ENCODE measurements at places on chromosomes 3 and 15.

GRCh38 chr3:128879991-128880390, 571 bp downstream of the ACAD9 start:
- no peak for DNase-seq

GRCh38 chr15:74398183-74398582, 30.7 kb upstream of the CYP11A1 start:
- no peak for DNase-seq

GRCh38 chr3:13107661-13108060, 34.4 kb upstream of the IQSEC1 start:
- no peak for DNase-seq

DNA sequence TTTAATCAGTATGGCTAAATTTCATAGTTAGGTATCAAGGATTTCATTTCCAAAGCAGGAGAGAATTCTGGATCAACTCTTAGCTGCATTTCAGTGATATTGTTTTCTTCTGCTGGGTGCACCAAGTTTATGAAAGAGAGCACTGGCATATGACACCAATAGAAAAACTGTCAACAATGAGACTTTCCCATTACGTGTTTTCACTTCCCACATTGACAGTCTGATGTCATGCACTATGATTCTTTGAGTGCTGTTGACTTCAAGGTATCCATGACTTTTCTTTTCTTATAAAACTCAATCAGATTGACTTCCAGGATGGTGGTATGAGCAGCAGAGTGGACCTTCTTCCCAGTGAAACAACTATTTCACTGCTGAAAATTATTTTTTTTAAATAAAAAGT, 476.1 kb downstream of the EDEM1 start:
- no peak for DNase-seq

DNA sequence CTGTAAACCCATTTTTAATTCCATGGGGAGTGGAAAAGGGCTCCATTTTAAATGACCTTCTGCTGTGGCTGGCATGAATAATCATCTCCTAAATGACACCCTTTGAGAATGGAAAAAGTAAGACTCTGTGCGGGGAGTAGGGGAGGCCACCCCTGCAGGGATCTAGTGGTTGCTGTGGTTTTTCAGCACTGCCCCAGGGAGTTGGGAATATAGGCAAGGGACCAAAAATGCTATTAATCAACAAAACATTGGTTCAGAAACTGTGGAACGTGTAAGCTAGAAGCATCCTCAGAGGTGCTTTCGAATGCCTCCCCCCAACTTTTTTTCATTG, 30.1 kb upstream of the ADAMTS7 start:
- no peak for DNase-seq

DNA sequence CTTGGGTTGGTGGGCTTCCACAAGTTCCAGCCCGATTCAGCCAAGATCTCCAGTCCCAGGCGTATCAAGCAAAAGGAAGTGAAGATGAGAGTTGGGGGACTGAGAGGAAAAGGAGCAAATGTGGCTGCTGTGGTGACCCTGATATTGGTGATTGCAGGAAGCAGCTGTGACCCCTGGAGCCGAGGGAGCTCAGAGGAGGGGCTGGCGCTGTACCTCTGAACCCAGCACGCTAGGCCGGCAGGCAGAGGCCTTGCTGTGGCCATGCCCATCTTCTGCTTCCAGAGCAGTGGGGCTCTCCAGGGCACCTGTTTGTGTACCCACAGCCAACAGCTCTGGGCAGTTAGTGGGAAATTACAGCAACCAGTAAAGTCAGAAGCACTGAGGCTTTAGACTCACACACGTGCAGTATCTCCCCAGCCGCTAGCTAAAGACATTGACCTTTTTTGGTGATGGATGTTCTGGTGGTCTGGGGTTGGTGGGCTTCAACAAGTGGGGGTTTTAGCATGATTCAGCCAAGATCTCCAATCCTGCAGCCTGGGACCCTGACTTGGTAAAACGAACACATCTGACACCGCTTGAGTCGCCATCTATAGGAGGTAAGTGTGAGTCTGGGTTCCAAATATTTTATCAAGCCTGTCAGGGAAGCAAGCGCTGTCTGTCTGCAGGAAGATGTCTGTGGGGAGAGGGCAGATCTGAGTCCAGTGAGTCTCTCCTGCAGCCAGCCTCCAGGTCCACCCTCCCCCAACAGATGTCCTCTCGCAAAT, 33.1 kb downstream of the TM2D3 start:
- no peak for DNase-seq

GRCh38 chr3:65026151-65026550, 338.4 kb upstream of the ADAMTS9 start:
- no peak for DNase-seq

- DNase-seq = no peak
Measured at GRCh38 chr15:25378501-25378901, 60.3 kb downstream of the UBE3A start.

DNA sequence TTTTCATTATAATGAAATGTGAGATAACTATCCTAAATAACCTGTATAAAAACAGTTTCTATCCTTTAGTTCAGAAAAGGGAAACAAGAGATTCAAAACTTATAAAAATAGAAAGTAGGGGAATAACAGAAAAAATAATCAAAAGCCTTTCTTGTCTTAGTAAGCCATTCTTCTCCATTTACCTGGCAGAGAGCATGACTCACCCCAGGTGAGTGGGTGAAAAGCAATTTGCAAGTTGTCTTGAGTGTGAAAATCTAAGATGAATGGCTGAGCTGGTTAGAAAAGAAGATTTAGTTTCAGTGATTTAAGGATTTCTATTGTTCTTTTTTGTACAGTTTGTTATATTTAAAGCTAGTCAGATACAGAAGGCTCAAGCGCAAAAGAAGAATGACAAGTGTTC, 702.0 kb downstream of the GRM7 start:
- no peak for DNase-seq

GRCh38 chr3:42394579-42395288, 15.7 kb downstream of the LYZL4 start:
- no peak for DNase-seq

DNA sequence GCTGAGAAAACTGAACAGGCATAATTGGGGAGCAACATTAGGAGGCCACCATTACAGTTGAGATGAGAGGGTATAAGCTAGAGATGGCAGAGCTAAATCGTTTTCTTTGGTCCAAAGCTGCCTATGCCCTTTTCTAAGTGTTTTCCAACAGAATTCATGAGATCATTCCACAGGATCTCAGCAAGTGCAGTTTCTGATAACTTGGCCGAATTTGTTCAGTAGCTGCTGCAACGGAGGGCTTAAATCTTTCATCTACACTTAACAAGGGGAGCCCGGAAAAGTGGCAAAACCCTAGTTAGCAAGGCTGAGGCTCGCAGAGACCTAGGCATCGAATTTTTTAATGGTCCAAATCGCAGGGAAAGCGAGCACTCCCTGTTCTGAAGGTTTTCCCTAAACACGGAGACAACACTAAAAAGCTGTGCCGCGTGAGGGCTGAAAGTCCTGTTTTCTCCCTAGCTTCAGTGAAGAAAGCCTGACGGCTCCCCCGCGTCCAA, 531 bp upstream of the BLOC1S6 start:
- no peak for DNase-seq

DNA sequence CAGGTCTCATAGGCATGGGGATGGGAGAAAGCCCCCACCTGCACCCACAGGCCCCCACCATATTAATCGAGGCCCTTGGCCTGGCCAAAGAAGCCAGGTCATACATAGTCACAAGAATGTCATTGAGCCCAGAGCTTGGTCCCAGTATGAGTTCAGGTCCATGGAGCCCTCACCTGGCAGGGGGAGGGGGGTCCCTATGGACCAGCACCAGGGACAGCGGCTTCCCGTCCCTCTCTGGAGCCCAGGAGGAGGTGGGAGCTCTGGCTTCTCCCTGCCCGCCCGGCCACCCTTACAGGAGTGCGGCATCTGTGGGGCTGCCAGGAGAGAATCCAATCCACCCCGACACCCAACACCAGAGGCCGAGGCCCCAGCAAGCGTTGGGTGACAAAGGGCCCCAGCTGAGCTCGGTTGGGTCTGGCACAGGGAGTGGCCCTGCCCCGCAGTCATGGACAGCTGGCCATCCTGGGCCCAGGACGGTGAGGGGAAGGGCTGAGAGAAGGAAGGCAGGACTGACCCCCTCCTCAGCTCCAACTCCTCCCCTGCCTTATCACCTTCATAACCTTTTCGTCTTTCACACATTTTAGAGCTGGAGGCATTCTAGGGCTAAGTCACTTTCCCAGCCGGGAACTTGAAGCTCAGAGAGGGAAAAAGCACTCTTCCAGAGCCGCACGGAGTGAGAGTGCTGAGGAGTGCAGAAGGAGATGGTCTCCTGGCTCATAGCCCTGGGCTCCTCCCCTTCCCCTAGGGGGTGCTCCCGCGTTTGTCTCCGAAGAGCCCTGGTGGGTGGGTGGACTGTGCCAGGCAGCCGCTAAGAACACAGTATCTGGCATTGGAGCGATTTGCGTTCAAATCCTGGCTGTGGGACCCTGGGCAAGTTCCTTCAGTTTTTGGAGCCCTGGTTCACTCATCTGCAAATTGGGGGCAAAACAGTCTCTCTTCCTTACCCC, 54.6 kb downstream of the ATP2B2 start:
- DNase-seq = no peak

DNA sequence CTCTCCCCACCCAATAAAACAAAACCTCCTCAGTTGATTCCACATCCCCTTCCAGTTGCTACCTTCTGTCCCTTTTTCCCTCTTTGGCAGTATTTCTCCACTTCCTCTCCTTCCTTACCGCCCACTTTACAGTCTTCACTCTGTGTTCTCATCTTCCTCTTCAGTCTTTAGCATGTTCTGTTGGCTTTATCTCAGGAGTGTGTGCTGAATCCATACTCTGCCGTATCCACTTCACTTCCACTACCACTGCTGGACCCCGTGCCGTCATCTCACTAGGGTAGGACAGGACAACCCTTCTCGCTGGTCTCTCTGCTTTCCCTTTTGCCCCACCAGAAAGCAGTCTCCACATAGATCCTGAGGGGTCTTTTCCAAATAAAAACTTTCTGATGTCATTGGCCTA, 74.3 kb downstream of the FNDC3B start:
- DNase-seq = no peak

- DNase-seq = no peak
Measured at GRCh38 chr3:132786890-132787289, 64.7 kb upstream of the NPHP3 start.

- no peak for DNase-seq
Measured at GRCh38 chr3:135622656-135623055, 342.9 kb upstream of the PPP2R3A start.

All from GM18507 (cell line).